ENCODE measurements at places on chromosomes 4 and X.

DNA sequence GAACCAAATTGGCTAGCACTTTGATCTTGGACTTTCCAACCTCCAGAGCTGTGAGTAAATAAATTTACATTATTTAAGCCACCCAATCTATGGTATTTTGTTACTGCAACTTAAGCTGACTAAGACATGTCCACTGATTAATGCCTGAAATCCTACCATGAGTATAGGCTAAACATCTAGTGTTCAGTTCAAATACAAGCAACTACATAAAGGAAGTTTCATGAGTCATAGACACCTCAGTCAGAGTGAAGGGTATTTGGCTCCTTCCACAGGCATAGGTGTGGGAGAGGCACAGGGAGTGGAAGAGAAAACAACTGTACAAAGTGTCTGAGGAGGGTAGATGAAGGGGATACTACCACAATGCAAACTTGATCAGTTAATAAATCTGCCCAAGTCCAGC is 35.5 kb upstream of the PCDH19 start:
- DNase-seq = no peak

DNA sequence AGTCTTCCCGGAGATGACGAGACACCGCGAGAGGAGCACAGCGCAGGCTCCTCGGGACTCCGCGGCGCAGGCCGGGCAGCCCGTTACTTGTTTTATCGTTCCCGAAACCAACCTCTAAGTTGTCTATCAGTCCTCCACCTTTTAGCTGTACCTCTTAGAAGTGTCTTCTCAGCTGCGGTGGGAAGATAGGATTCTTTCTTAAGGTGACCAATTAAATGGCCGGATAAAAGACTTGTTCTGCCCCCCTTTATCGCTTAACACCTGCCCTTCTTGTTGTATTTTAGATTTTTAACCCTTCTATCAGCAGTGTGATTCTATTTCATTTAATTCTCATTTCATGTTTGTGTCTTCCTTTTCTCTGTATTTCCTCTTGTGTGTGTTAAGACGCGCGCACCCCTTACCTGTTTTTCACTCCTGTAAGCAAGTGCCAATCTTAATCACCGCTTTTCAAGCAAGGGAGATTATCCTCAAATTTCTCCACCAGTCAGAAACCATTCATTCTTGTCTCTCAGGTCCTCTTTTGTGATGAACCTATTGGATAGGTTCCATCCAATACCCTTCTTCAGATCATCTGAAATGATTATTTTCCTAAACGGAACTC is at the start of gene SLC9B2:
Gene SLC9B2 (minus strand): TSS at position 15 of the 601 bp plus-strand sequence. CDS start 9,211 bp downstream, outside the sequence.
- no peak for DNase-seq

GRCh38 chrX:46992070-46992469 is 79.8 kb downstream of the JADE3 start:
- no peak for DNase-seq

DNA sequence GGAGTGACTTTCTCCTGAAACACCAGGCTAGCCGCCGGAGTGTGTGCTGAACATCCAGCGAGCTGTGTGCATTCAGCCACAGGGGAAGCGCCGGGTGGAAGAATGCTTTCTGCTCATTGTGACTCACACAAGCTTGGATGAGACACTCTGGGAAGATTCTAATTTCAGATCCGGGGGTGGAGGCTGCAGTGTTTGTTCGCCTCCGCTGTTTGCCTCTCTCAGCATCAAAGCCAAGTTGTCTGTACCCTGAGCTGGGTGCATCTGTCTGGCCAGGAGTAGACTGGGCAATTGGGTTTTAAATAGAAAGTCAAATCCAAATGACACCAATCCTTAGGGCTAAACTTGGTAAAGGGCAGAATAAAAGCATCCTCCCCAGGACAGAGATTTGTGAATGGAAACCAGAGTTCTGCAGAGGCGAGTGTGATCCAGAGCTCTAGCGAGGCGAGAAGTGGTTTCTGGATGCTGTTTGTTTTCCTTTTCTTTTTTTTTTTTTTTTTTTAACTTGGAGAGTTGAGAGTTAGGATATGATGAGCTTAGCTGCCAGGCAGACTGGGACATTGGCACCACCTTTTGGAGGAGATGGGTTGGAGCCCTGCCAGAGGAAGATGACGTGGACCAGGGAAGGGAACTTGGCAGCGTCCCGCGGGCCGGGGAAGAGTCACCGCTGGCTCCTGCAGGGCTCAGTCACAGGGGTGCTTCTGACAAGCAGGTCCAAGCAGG is 196.0 kb upstream of the PSAPL1 start:
- peak; percentile 90 for DNase-seq
